ENCODE measurements at places on chromosomes 1 and 21.

GRCh38 chr1:81439046-81439823, 361.5 kb upstream of the ADGRL2 start:
- DNase-seq: no peak

- no peak for DNase-seq
Measured at GRCh38 chr1:228743405-228743804, 8.1 kb downstream of the RHOU start.

DNA sequence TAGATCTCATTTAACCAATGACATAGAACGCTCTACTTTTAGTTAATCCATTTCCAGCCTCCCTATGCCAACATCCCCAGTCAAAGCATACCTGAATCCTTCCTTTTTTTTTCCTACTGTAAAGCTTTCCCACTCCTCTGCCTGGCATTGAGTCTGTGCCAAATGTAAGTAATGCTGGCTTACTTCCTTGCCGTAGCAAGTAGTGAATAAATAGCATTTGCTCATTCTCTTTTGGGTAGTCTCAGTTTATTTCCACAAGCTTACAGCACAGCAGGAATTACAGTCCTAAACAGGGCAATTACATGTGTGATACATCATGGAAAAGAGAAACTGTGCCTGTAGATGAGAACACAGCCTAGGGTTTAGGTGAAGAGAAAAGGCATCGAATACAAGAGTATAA, 352.6 kb upstream of the NEGR1 start:
- no peak for DNase-seq

DNA sequence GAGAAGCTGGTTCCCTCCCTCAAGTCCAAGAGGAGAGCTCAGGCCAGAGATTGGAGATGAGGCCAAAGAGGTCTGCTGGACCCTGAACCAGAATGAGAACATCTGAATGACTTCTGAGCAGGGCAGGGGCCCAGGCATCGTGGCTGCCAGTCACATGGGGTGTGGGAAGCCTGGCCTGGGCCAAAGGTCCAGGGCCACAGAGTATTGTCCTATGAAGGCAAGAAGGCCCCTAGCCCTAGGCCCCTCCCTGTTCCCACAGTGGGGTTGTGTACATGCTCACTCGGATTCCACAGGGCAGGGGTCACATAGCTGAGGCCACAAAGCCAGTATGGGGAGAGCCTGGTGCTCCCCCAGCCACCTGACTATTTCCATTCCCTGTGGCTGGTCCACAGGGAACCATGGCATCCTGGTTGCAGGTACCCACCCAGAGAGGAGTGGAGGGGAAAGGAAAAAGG, 18.5 kb upstream of the SLC1A7 start:
- DNase-seq: no peak

DNA sequence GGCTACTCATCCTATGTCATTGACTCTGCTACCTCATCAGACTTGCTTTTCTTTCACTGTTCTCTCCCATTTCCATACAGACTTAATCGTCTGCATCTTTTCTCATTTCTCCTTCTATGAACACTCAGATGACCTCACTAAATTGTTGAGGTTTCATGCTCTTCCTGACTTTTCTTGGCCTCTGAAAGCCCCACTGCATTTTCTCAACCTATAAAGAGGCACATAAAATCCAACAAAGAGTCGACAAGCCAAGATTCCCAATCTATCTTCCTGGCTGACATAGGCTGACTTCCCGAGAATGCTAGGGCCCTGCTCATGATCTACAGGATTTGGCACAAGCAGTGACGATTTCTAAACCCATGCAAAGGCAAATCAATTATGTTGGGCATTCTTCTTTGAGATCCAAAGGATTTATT, 280.8 kb upstream of the DPYD start:
- no peak for DNase-seq

DNA sequence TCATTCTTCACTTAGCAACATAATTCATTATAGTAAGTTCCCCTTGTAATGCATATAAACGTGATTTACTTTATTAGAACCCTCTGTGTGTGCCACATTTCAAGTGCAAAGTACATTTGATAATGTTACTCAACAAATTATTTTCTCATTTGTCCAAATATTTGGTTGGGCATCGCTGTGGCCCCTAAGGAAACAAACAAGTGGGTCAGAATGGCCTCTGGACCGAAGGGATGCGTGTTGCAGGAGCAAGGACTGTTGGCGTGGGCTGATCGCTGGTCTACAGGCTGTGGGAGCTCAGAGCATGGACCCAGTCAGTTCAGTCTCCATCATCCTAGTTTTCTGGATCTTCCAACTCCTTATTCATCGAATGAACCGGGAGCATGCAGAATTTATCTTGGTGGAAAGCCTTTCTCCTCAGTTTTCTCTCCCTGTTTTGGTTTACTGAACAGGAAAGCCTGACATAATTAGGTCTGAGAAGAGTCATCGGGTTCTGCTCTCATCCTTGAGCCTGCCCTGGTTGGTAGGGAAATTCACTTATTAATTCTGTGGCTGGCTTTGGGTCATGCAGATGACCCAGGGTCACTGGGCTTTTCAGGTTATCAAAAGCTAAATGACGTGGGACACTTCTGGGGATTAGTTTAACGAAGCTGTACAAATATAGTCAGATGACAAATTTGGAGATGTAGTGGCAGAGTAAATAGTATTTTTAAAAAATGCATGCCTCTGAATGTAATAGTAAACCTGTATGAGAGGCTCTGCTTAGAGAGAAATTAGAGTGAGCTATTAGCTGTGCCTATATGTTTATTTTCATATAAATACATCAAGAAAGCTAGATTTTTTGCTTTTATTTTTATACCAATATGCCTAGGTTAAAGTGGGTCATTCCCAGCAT, 200.2 kb downstream of the SDCCAG8 start:
- DNase-seq: no peak

GRCh38 chr1:24364605-24364974, 45.4 kb downstream of the GRHL3 start:
- no peak for DNase-seq

DNA sequence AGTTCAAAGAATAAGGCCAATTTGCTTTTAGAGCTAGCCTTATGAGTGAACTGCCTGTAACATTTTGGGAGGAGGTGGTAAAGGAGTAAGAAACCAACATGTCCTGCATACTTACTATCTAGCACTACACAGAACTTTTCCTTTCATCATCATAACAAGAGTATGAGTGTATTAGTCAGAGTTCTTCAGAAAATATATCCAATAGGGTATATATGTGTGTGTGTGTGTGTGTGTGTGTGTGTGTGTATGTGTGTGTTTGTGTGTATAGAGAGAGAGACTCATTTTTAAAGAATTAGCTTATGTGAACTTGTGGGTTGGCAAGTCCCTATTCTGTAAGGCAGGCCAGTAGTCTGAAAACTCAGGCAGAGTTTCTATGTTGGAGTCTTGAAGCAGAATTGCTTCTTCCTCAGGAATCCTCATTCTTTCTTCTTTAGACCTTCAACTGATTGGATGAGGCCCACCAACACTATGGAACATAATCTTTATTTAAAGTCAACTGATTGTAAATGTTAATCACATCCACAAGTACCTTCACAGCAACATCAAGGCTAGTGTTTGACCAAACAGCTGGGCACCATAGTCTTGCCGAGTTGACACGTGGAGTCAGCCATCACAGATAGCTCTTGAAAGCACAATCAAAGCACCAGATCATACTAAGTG, 121.9 kb downstream of the CYYR1 start:
- DNase-seq: no peak

GRCh38 chr1:17060306-17060749, 6.5 kb upstream of the SDHB start:
- DNase-seq: no peak

DNA sequence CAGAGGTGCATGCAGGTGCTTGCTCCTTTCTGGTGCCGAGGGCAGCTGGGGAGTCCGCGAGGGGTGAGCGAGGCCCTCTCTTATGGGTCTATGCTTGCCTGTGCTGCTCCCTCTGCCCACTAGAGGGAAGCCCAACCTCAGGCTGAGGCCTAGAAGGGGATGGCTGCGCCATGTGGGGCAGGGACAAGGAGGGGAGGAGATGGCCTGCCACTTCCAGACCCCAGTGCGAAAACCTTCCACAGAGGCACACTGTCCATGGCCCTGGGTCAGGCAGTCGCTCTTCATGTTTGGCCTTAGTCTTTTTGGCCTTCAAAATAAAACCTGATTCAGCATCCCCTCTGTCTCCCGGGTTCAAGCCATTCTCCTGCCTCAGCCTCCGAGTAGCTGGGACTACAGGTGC, 14.0 kb downstream of the RHBG start:
- peak; percentile 75 for DNase-seq

All from tongue (tissue), 3 donors.